ENCODE measurements at places on chromosomes 7 and 10.

- no peak for DNase-seq
These were observed 241.8 kb downstream of the CREB5 start for GRCh38 chr7:28654110-28654509.

GRCh38 chr10:84225427-84226173 lies at the start of gene LRIT2:
Gene LRIT2, minus strand, starts transcription at chr10:84225544. Its CDS starts 24 bp downstream, at chr10:84225520.
- no peak for DNase-seq

GRCh38 chr10:130363051-130363450 lies 226.9 kb downstream of the GLRX3 start:
- DNase-seq = no peak

DNA sequence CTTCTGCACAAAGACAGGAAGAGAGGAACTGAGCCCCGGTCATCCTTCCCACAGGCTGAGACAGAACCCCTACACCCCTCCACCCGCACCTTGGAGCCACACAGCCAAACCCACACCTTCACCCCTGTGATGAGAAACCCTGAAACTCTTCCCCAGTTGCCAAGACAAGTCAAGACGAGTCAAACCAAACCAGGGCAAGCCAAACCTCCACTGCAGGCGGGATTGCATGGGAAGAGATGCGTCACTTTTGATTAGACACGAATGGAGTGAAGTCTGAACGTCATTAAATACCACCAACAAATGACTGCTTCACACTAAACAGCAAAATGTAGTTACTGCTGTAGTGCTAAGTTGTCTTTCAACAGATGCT lies 73.8 kb downstream of the PRPF18 start:
- no peak for DNase-seq

All from uterus (tissue), 4 donors.